Stimulated activated CD8-positive, alpha-beta memory T cell treated with anti-CD3 and anti-CD28 coated beads, Interleukin-15, amount 100 ng/mL, for 1 hour (primary cell): ENCODE measurements at places on chromosomes 12 and 14.

- no peak for DNase-seq
These were observed 63.4 kb downstream of the DACT1 start for GRCh38 chr14:58701156-58701555.

- no peak for DNase-seq
These were observed 6.3 kb downstream of the GON7 start for GRCh38 chr14:93200553-93200952.

DNA sequence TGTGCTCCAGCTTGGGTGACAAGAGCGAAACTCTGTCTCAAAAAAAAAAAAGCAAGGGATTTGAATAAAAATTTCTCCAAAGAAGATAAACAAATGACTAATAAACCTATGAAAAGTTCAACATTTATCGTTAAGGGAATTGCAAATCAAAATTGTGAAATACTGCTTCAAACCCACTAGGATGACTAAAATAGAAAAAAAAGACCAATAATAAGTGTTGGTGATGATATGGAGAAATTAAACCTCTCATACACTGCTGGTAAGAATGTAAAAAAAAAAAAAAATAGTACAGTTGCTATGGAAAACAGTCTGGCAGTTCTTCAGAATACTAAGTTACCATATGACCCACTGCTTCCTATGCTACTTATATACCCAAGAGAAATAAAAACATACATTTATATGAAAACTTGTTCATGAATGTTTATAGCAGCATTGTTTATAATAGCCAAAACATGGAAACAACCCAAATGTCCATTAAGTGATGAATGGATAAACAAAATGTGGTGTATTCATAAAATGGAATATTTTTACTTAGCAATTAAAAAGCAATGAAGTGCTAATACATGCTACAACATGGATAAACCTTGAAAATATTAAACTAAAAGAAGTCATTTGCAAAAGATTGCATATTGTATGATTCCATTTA, 39.4 kb upstream of the TMPRSS12 start:
- no peak for DNase-seq

GRCh38 chr12:52838609-52839435, 4.7 kb upstream of the KRT79 start:
- no peak for DNase-seq

DNA sequence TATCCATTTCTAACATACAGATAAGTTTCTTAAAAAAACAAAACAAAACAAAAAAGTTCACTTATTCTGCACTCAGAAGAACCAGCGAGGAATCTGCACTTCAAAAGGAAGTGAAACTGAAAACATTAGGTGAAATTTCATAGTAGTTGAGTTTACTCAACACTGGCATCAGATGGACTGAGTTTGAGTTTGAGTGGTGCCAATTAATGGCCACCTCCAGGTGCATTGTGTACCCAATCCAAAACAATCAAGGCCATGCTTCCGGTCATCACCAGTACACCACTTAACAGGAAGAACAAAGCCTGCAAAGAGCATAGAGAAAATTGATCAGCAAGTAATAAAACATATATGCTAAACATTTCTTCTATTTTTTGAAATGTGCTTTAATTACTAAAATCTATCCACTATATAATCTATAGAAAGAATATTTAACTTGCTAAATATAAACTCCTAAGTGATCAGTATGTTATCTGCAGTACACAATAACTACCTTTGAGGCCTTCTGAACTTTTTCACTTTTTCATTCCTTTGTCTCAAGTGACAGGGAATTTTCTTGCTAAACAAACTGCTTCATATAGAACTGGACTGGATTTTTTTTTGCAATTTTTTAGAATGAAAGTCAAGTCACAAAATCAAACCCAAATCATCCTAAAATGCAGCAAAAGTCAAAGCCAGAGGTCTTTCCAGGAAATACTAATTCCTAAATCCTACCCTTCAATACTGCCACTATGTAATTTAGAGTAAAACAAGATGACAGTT, 11.5 kb downstream of the SLC38A2 start:
- no peak for DNase-seq
